ENCODE measurements at places on chromosomes 7 and 10. TPM values are rescaled to one million over a fixed set of nuclear protein-coding genes. Genes with fewer than 3 reads are reported as not detected.

UCN3 gene
- total RNA-seq, result not detected

SUN3 gene
- not detected for total RNA-seq

PNLIPRP3 gene
- not detected for total RNA-seq

MALSU1 gene
- total RNA-seq, result 46.3 TPM

SP4 gene
- total RNA-seq, result 13.2 TPM

RNF32 gene
- 2.2 TPM for total RNA-seq

CTTNBP2 gene
- 22.2 TPM for total RNA-seq

NHLRC2 gene
- 23.5 TPM for total RNA-seq

Measured in glutamatergic neuron (in vitro differentiated cells).